ENCODE measurements at places on chromosomes 3 and 15.

DNA sequence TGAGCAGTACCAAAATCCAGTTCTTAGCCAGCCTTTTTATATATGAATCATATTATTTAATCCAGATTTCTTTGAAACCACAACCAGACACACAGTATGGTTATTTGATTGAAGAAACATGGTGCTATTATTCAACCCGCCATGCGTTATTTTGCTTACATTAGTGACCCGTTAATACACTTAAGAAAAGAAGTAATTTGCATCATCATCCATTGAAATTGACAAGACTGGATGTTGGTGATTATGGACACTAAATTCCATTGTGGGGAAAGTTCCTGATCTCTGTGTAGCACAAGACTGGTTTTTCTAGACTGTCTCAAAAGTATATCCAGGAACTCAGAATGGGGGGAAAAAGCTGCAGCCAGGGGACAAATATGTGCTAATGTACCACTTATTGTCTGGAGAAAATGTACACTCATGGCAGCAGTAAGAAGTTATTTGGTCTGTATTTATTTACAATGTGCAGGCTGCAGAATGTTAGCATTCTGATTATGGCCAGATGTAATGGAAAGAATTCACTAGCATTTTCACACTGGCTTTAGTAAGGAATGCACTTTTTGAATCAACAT is 80.3 kb downstream of the FILIP1L start:
- no peak for DNase-seq

DNA sequence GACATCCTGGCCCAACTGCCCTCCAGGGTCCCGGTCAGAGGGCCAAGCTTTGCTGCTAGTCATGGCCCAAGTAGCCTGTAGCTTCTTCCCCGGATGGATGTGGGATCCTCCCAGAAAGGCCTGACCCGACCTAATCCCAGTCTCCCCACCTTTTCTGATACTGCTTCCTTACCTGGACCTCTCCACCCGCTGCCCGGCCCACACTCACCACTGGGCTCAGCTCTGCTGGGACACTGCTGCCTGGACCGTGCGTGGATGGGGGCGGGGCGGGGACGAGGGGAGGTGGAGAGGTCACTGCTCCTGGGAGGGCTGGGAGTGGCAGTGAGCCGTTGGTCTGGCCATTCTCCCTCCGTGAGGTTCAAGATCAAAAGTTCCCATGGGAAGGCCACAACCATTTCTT is 40.3 kb upstream of the FURIN start:
- DNase-seq = no peak

- DNase-seq = no peak
Measured at GRCh38 chr3:172321035-172321434, 127.2 kb downstream of the GHSR start.

GRCh38 chr3:187406927-187407326 is 38.7 kb downstream of the RTP4 start:
- DNase-seq = no peak

DNA sequence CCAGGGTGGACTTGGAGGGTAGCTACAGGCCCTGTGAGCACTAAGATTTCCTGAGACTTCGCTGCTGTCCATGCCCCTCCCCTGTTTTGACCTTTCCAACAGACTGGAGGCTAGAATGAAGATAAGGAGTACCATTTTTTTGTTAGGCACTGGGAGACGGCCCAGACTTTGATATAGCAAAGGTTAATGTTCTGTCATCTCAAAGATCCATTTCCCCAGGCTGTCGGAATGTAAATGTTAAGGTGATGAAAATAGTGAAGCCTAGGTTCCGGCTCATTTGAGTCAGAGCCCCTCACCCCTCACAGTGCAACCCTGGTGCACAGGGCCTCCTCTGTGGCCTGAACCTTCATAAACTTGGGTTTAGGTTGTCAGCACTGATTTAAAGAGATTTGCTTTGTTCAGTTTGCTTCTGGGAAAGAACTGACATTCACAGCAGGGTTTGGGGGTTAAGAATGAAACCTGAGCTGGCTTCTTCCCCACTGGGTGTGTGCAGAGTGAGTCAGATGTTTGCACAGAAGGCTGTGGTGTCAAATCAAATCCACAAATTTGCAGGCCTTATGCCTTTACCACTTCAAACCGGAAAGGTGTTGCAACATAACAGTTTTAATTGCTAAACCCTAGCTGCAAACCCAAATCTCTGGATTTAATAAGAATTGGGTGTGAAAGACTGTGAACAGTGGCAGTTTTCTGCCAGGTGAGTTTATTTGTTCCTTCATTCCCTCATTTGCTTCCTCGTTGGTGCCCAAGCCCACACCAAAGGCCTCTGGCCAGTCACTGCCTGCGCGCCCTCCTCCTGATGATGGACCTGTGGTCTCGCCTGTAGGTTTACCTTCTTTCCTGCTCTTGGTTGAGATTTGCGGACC is 20.6 kb upstream of the KCTD6 start:
- DNase-seq = peak; percentile 49

DNA sequence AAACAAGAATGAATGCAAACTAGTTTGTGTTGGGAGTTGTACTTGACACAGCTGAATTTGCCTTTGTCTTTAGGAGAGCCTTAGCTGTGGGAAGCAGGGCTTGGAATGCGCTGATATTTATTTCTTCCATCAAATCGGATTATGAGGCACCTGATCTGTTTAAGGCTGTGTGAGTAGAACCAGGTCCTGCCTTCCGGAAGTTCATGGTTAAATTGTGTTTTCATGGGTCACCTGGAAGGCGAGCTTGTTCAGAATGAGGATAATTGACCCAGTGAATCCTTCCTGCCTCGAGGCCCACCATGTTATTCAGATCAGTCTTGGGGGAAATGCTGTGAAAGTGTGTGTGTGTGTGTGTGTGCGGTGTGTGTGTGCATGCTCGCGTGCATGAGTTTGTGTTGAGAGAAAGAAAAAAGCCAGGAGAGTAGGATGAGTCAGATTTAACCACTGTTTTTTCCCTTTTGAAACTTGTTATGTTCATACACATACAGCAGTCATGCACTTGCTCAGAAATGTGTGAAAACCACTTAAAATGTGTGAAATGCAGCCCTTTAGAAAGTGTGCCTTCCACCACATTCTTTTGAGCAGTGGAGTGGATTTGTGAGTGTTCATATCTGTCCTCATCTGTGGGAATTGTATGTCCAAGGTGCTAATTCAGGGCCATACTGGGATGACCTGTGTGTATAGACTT is 36.7 kb downstream of the SMAD3 start:
- peak; percentile 77 for DNase-seq

DNA sequence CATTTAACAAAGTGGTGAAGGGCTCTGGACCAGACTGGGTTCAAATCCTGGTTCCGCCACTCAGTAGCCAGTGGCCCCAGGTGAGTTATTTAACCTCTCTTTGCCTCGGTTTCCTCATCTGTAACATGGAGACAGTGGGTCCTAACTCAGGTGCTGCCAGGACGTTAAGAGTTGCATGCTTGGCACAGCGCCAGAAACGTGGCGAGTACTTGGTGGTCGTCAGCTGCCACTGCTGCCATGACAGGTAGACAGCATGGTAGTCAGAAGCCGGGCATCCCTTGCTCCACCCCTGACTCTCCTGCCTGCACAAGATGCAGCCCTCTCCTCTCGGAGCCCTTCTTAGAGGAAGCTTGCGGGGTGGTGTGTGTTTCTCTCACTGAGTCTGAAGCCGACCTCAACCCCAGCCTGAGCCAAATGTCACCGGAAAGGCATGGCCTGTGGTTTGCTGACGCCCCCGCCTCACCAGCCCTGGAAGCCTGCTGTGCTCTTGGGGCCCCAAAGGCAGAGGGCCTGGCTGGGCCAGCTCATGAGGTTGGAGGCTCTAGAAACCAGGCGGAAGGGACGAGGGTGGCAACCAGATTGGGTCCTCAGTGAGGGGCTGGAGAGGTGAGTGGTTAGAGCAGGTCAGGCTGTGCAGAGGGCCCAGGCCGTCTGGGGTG is 160.8 kb upstream of the TLE3 start:
- peak; percentile 10 for DNase-seq

DNA sequence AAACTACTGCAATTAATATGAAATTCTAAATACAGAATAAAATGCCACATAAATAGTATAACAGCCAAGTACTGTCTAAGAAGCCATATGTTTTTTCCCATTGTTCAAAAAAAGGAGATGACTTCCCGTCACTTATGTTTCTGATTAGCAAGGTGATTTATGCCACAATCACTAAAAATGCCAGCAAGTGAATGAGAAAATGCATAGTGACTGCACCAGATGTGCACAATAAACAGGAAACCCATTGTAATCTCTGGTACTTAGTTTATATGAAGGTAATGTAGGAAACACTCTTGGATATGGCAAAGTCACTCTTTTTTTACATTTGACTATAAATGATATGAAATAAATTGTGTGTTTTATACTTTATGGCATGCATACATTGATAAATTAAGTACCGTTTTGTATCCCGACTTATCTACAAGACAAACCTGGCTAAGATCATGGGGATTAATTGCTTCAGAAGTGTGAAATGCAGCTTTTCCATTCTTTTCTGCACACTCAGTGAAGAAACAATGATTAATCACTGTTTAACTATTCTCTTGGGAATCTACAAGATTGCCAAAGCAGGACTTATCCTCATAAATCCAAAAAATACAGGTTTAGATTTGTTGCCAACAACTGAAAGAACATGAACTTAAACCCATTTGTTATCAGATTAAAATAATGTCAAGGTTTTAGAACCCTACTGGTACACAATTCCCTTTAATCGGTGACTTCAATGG is 164.5 kb downstream of the TBC1D5 start:
- DNase-seq = peak; percentile 45

GRCh38 chr3:121757087-121757811 is 7.7 kb upstream of the GOLGB1 start:
- no peak for DNase-seq

GRCh38 chr3:147008886-147009285 is 397.5 kb downstream of the ZIC4 start:
- peak; percentile 4 for DNase-seq

GRCh38 chr3:56783644-56784447 is 17.9 kb downstream of the ARHGEF3 start:
- DNase-seq = peak; percentile 88

GRCh38 chr3:88141458-88142083 is 8.2 kb upstream of the C3orf38 start:
- DNase-seq = no peak

- no peak for DNase-seq
Measured at GRCh38 chr15:88542342-88542733, 4.1 kb downstream of the DET1 start.

DNA sequence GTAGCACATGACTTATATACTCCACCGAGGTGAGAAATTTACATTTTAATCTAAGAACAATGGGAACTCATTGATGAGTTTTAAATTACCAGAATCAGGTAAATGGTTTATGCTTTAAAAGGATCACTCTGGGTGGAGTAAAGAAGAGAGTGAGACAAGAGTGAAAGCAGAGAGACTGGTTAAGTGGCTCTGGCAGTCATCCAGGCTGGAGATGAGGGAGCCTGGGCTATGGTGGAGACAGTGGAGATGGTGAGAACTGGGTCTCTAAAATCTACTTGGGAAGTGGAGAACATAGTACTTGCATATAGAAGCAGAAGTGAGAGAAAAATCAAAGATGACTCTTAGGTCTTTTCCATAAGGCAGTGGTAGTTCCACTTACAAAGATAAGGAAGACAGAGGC is 37.1 kb upstream of the SLC25A36 start:
- no peak for DNase-seq

DNA sequence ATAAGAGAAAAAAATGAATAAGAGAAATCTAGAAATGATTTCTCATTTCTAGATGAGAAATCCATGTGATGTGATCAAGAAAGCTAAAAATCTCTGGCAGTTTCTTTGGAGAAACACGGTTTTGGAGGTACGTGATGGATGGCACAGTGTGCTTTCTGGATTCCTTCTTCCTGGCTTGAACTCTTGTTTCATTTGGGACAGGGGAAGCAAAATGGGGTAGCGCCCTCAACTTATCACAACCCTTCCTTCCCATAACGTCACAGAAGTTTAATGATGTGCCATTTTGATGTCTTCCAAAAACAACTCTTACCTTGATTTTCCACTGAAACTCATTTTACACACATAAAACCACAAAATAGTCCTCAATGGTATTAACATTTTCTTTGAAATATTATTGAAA is 1037.3 kb downstream of the ROBO2 start:
- DNase-seq = no peak

DNA sequence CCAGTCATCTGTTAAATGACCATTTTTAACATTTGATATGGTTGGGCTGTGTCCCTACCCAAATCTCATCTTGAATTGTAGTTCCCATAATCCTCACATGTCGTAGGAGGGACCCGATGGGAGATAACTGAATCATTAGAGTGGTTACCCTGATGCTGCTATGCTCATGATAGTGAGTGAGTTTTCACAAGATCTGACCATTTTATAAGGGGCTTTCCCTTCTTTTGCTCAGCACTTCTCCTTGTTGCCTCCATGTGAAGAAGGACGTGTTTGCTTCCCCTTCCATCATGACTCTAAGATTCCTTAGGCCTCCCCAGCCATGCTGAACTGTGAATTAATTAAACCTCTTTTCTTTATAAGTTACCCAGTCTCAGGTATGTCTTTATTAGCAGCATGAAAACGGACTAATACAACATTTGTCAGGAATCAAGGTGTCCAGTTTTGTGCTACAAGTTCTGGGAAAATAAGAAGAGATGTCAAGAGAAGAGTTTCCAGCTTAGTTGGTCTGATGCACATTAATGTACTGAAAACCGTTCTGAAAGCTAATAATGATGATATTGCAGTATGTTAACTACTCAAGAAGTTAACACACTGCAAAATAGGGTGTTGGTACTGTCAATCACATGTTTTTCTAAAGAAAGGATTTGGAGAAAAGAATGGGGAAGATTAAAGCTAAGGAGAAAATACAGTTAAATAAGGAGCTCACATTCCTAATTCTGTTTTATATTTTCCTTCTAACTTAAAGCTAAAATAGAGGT is 67.9 kb downstream of the ATP8B4 start:
- DNase-seq = no peak

- no peak for DNase-seq
Measured at GRCh38 chr3:164387236-164387635, 691.1 kb downstream of the SI start.

- DNase-seq = no peak
Measured at GRCh38 chr3:85482213-85482490, 523.4 kb downstream of the CADM2 start.

DNA sequence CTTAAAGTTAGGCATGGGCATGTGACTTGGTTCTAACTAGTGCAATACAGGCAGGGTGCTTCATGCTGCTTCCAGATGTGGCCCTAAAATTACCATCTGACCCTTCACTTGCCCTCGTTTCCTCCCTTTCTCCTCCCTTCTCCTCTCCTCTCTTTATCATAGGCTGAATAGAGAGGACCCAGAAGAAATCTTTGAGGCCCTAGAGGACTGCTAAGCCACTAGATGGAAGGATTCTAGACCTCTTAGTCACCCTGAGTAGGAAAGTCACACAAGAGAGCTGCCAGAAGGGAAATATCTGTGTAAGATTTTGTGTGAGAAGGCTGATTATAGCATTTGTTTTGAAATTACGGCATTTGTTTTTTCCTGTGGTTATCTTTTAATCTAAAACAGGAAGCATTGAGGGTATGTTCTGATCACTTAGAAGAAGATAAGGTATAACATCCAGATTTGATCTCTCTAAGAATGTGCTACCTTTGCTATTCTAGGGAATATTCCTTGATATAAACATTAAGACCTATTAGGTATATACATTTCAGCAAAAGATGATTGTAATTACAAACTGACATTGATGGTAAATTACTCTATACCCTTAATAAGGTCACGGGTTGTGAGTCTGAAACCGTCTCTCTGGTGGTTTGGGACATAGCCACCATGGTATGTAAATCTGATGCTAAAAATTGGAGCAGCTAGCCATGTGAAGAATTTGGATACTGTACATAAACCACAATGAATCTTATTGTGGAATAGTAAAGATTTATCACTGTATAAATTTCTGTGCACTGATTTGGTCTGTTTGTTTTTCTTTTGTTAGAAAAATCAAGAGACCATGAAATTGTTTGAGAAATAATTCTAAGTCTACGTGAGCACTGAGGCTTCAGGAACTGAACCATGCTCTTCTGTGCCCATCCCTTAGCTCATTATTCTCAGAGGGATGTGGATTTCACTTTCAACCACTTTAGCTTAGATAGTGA is 84.1 kb downstream of the TP63 start:
- peak; percentile 64 for DNase-seq
